Tongue (tissue), 3 donors: ENCODE measurements at places on chromosomes 5 and 9.

- peak; percentile 37 for DNase-seq
Observed at GRCh38 chr5:115377468-115378217, 81.2 kb upstream of the CCDC112 start.

DNA sequence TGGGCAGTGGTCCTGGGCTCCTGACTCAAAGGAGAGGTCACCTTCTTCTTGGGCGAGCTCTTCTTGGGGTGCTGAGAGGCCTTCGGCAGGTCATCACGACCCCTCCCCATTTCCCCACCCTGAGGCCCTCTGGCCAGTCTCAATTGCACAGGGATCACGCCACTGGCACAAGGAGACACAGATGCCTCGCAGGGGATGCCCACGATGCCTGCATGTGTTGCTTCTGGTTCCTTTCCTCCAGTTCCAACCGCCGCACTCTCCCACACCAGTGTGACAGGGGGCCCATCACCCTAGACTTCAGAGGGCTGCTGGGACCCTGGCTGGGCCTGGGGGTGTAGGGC lies 1.3 kb downstream of the CEL start:
- no peak for DNase-seq

GRCh38 chr5:175214152-175214551 lies 229.8 kb downstream of the DRD1 start:
- no peak for DNase-seq

DNA sequence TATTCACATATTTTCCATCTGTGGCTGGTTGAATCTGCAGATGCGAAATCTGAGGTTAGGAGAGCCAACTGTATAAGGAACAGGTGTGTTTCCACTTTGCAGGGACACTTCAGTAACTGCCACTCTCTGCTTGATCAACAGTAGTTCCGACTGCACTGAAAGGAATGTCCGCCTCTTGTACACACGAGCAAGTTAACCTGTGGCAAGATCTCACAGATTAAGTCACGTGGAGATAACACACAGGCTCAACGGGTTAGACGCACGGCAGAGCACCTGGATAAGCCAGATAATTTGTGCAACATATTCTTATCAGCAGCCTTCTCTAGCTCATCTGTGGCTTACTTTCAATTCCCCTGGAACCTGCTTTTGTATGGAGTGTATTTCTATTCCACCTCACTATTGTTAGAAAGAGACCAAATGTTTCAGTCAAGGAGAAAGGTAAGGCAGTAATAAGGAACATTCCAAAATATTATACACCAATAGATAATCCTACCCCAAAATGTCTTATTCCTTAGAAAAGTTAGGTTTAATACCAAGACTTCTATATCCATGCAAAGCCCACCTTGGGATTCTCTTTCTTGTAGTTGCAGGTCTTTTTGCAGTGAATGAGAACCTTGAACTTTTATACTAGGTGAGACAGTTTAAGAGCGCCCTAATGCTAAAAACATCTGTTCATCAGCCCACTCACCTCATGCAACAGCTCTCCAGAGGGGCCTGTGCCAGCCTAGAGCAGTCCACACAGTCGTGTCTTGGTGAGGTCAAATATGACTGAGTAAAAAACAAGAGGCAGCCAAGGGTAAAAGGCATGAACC lies 6.5 kb upstream of the C9 start:
- no peak for DNase-seq

- DNase-seq, result no peak
Observed at GRCh38 chr9:111161015-111161415, 122.7 kb upstream of the LPAR1 start.

DNA sequence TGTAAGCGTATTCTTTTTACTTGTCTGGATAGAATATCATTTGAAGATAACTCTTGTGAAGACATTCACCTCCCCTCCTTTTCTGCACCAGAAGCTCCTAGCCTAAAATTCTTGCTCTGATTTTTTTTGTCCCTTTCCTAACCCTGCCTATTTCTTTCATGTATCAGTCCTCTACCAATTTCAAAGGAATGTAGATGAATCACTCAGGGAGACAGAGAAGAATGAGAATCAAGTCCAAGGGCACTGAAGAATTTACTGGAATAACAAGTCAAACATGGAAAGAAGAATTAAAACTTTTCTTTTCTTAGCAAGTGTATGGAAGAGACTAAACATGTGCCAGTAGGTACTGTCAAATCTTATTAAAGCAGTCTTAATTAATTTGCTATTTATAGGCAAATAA lies 618.7 kb downstream of the DNAH5 start:
- DNase-seq, result no peak

DNA sequence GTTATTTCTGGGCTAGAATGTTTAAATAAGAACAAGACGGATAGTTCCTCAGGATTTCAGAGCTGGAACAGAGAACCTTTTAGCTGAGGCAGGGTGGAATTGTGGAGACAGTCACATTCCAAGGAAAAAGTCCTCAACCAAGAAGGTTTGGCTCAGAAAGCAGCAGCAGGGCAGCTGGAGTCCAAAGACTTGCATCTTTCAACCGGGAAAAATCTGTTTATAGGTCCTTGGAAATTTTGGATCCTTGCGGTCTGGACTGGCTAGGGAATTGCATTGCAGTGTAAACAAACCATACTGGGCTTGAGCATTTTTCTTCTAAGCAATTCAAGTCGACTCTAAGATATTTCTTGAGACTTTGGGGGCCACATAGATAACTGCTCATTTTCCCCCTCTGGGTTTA lies 40.8 kb upstream of the HMHB1 start:
- DNase-seq, result peak; percentile 39

- peak; percentile 18 for DNase-seq
Observed at GRCh38 chr5:153496835-153497234, 6.4 kb downstream of the GRIA1 start.

GRCh38 chr5:111755942-111756381 lies 1.0 kb downstream of the NREP start:
- DNase-seq, result peak; percentile 87

DNA sequence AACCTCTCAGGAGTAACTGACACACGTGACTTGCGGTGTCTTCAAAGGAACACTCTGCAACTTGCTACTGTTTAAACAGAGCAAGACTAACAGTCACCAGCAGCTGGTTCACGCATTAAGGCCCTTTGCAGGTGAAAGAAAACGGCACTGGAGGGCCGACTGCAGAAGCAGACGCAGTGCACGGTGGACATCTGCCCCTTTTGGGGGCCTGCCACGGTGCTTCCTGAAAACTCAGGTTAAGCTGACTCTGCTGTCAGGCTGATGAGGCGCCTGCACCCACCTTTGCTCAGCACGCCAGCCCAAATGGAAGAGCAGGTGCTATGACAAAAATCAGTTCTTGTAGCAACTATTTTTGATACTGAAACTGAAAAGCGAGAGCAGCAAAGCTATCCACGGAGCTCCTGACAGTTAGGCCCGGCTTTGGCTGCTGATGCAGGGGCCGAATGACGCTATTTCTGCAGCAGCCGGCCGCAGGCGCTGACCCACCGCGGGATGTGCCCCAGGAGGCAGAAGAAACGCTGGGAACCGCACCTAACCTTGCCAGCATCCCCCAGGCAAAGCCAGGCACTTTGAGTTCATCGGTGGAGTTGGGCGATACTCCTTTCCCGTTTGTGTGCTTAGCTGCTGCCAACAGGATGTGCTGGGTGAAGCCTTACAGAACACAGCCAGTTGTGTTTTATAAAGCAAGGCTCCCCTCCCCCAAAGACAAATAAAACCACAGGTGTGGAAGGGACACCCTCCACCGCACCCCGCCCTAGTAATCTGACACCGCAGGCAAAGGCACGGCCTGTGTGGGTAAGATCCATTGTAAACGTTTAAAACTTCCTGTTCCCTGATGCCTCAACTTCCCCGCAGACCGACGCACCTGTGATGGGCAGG lies 21.1 kb upstream of the TERT start:
- DNase-seq, result peak; percentile 77

DNA sequence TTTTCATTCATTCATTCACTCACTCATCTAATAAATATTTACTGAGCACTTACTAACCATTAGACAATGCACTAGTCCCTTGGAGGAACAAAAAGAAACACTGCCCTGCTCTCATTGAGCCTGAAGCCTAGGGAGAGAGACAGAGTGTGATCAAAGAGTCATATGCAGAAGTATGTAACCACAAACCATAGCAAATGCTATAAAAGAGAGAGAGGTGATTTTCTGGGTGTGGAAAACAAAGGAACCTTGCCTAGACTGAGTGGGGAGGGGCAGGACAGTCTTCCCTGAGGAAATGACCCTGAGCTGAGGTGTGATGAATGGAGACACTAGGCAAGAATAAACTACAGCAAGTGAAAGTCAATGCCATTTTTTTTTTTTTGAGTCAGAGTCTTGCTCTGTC lies 10.8 kb upstream of the ADRA1B start:
- DNase-seq, result no peak

GRCh38 chr9:3205421-3206095 lies 320.2 kb downstream of the RFX3 start:
- no peak for DNase-seq

- DNase-seq, result no peak
Observed at GRCh38 chr5:54832045-54832444, 153.3 kb downstream of the ESM1 start.
